Nucleus accumbens (tissue), 56 donors: ENCODE measurements at places on chromosomes 3 and 15.

- DNase-seq: no peak
Measured at GRCh38 chr15:52975941-52976449, 185.9 kb upstream of the ONECUT1 start.

- no peak for DNase-seq
Measured at GRCh38 chr15:57607570-57608000, 15.9 kb downstream of the MYZAP start.

DNA sequence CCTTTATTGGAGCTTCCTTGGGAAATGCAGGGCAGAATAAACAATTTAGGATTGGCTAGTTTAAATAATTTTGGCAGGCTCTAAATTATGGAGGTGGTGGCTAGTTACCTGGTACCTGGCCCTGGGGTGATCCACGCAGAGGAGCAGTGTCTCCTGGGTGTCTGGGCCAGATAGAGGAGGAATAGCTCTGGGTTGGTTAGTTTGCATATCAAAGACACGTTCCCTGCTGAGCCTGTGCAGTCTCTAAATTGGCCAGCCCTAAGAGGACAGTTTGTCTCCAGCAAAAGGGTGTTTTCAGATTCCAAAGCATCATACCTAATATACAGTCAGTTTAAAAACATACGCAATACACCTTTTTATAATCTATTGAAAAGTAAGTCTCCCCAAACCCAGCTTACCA lies 333.3 kb upstream of the TPM1 start:
- no peak for DNase-seq

DNA sequence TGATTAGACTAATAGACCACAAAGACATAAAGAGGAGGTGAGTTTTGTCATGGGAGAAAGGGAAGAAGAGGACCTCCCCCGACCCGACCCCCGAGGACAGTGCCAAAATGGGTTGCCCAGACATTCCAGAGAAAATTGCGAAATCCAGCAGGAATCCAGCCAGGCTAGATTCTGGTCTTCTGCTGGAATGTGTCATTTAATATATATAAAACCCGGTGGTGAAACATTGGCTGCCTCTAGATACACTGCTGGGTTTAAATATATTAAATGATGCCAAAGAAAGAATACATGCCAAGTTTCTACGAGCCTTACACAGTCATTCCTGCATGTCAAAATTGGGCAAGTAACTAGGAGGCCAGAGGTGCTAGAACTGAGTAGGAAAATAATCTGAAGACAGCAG lies 45.3 kb upstream of the SPESP1 start:
- DNase-seq: no peak

- no peak for DNase-seq
Measured at GRCh38 chr3:178386401-178386800, 149.8 kb upstream of the KCNMB2 start.

GRCh38 chr3:126442856-126443242 lies 32.8 kb downstream of the ZXDC start:
- no peak for DNase-seq

DNA sequence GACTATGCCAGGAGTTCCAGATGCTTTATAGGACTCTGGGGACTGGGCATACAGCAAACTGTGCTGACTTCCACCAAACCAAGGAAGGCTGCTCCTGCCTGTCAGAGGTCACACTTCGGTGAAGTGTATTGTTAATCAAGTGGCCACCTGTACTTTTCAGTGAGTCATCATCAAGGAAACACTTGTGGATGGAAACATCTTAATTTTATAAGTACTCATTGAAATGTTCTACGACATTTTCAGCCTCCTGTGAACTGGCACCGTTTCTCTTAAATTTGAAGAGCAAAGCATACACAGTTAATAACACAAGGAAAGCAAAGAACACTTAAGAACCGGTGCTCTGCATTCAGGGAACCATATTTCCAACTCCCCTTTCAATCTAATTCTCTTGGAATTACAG lies 801.7 kb upstream of the DPPA4 start:
- DNase-seq: no peak

- DNase-seq: no peak
Measured at GRCh38 chr3:58160399-58160798, 50.4 kb downstream of the DNASE1L3 start.

- no peak for DNase-seq
Measured at GRCh38 chr3:3110299-3110630, at the start of gene IL5RA. Gene IL5RA, minus strand, starts transcription at chr3:3110374. Its CDS starts 5,390 bp downstream, at chr3:3104984.

- DNase-seq: no peak
Measured at GRCh38 chr3:148998715-148999423, 7.5 kb downstream of the GYG1 start.

GRCh38 chr15:98658831-98659699 lies 10.7 kb downstream of the IGF1R start:
- no peak for DNase-seq
